ENCODE measurements at places on chromosomes 12 and 14.

GRCh38 chr12:75792687-75793086 is 238.9 kb downstream of the PHLDA1 start:
- DNase-seq, result no peak

- DNase-seq, result no peak
Measured at GRCh38 chr12:47139000-47139681, 59.4 kb upstream of the AMIGO2 start.

DNA sequence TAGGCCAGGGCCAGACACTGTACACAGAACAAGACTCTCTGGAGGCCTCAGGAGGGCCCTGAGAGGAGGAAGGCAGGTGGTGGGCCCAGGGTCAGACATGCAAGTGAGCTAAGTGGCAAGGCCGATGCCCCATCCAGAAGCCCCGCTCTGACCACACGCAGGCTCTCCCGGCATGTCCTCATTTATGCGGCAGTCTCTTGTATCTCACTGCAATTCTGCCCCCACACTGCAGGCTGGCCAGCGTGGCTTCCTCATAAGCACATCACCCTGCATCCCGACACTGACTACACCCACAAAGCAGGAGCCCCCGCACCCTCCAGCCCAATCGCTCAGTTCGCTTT is 17.5 kb downstream of the SSH1 start:
- no peak for DNase-seq

DNA sequence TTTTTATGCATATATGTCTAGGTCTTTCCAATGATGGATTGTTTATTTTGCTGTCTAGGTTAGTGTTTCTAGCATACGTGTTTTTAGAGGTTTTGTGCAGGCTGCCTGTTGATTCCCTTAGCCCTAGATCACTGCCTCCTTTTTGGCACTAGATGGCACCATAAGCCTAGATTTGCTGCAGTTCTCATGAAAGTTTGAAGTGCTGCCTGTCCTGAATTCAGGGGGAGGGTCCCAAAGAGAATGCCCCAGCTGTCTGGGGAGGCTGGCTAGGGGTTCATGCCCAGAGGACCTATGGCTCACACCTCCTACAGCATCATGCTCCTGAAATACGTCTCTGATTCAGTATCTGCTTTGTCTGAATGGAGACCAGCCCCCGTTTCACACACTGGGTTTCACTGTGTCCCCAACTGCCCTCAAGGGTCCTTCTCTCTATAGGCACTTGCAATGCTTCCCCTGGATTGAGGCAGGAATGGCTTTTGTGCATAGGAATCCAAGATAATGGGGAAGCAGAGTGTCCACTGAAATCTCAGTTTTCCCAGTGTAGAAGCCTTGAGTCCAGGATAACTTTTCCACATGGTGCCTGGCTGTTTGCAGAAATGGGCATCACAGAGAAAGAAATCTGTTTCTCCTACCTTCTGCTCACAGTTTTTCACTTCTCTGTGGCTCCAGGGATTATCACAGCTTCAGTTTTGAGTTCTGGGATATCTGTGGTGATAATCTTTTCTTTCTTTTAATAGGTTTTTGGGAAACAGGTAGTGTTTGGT is 14.2 kb upstream of the TXNRD1 start:
- DNase-seq, result peak; percentile 70

- no peak for DNase-seq
Measured at GRCh38 chr14:92750994-92751400, 2.6 kb upstream of the LGMN start.

GRCh38 chr12:116727891-116728290 is 10.0 kb downstream of the SPRING1 start:
- no peak for DNase-seq

DNA sequence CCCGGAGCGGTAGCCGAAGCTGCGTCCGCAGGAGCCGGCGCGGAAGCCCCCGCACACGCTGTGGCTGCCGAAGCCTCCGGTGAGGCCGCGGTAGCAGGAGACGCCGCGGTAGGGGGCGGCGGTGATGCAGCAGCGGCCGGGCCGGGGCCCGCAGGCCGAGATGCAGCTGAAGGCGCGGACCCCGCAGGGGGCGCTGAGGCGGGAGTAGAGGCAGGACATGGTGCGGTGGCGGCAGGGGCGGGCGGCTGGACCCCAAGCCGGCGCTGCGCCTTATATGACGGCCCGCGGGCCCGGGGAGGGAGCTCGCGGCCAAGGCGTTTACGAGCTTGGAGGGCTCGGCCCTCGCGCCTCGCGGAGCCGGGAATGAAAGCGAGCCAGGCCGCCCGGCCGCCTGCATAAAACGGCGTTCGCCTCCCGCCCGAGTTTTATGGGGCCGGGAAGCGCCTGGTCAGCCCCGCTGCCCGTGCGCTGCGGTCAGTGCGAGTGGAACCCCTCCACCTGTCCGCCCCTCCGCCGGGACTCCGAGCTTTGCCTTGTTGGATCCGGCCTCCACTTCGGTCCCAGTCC is 16.0 kb upstream of the KRT86 start:
- DNase-seq, result no peak

GRCh38 chr12:104722601-104723534 is 235.2 kb downstream of the SLC41A2 start:
- peak; percentile 44 for DNase-seq

DNA sequence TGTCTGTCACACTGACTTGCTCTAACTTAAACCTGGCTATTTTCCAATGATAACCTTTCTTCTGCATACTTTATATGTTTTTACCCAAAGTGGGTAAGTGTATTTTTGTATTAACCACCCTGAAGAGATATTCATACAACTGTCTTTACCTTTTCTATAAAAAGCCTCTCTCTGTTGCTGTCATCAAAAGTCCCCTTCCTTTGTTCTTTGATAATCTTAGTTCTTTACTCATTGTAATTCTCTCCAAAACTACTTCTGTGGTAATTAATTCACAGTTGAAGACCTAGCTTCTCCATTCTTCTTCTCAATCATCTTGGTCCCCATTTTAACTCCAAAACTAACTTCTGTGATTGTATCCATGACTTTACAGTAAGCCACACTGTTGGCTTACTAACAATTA is 479.7 kb upstream of the MGAT4C start:
- DNase-seq, result no peak

Measured in NCI-H1105 treated with DMSO at 0.1 percent for 48 hours (cell line).